ENCODE measurements at places on chromosomes 2 and 18.

DNA sequence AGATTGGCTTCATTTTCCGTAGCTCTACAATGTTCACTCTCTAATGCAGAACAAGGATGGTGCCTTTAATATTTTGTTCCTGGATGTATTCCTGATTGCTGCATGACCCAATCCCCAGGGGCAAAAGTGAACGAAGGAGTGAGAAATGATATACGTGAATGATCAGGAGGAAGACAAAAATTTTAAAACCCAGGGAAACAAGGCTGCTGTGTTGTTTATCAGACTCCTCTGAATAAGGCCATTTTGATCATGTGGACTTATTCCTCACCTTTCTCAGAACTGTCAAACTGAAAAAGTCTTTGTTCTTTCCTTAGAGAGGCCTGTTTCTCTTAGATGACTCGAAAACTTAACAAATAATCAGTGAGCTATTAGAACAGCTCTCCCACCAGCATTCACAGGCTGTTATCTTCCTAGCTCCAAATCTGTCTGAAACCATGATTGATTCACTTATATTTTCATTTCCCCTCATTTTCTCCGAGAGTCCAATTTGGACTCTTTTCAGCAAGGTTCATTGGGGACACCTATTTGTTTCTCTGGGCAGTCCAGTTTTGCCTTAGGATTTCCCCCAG, 29.5 kb upstream of the COX7A2L start:
- no peak for DNase-seq

DNA sequence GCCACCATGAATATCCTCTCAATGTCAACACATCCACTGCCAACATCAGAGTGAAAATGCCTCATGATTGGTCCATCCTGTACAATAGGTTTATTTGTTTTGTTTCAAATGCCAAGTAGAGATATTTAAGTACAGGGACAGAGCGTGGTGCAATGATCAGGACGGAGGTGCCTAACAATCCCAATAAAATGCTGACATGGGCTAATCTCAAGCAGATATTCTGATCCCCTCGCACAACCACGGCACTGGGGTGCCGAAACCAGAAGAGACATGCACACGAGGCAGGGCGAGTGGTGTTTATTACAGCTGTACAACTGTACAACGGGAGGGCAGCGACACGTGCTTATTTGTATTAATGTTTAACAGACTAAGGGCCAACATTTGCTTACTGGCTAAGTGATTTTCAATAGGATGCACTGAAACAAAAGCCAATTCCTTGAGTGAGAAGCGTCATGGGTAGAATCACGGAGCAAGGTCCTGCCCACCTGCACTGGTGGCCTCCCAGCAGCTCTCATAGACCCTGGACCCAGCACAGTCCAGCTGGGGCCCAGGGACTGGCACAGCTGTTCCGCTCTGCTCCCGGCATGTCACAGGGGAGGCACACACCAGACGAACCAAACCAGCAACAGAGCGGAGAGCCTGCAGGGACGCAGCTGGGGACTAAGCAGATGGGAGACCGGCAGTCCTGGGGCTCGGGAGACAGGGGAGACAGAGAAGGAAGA, 101.4 kb downstream of the HDAC4 start:
- no peak for DNase-seq

GRCh38 chr18:46477425-46478011, 179.5 kb downstream of the LOXHD1 start:
- DNase-seq: no peak

GRCh38 chr2:239777219-239777618, 247.9 kb downstream of the NDUFA10 start:
- DNase-seq: no peak

GRCh38 chr2:166090346-166090745, 37.5 kb downstream of the SCN1A start:
- DNase-seq: peak; percentile 23

- DNase-seq: no peak
Measured at GRCh38 chr2:78718024-78718423, 307.5 kb upstream of the REG3G start.

DNA sequence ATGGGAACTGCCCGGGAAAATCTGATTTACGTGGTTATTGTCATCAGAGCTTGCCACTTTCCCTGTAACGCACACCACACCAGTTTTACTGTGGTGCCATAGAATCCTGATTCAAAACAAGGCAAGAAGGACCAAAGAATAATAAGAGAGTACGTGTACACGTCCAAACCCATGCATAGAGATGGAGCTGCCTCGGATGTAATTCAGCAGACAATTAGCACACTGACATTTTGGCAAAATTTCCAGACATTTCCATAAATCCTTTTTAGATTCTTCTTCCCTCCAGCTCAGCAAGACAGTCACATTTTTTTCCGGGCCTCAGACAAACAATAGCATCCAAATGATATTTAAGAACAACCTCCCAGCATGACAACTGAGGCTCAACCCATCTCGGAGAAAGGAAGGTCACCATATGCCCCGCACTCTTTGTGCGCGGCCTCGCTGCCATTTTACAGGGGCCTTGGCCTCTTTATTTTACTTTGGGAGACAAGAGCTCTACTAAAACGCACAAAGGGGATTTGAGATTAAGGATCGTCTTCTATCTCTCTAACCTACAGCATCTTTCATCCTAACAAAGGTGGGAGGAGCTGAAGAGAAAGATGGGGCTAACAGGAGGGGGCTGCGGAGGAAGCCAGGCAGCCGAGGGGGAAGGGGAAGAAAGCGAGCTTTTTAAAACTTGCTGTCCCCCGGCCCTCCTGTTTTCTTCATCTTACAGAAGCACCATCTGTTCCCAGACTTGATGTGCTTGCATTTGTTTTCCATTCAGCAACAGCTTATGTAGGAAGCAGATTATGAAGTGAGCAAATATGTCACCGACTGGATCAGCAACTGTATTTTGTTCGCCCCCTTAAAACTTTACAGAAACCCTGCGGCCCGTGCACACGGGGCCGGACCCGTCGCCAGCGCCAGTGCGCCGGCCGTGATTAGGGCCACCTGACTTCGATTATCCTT, 61.0 kb downstream of the CDCA7 start:
- no peak for DNase-seq

GRCh38 chr18:2787225-2787624, 59.6 kb upstream of the EMILIN2 start:
- DNase-seq: no peak

DNA sequence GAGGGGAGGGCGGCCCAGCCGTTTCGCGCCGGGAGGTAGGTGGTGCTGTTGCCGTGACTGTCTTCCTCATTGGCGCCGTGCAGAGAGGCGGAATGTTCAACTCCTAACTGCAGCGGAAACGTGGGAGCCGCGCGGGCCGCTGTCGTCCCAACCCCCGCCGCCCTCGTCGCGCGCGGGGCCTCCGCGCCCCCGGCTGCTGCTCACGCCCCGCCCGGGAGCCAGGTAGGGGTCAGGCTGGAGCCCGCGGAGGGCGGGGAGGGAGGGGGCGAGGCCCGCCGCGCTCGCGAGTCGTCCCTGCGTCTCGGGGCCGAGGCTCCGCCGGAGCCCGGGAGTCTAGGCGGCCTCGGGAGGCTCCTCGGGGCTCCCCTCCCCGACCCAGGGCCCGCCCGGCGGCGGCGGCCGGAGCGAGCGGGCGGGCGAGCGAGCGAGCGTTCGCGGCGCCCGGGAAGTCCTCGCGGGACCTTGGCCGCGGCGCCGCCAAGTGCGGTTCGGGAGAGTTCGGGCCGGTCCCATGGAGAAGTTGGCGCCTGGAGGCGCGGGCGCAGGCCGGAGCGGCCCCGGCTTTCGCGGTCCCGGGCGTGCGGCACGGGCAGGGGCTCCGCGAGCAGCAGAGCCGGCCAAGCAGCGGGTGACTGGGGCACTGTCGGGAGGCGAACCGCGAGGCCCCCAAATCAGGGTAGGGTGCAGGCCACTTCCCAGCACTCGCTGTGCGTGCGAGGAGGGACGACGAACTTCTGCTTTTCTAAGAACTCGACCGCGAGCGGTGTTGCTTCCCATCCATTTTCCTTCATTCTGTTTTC, at the start of gene MAP3K20:
TSS of gene MAP3K20 (plus strand) at position 66 of the 800 bp plus-strand sequence. CDS start 15,186 bp downstream, outside the sequence.
- peak; percentile 84 for DNase-seq

DNA sequence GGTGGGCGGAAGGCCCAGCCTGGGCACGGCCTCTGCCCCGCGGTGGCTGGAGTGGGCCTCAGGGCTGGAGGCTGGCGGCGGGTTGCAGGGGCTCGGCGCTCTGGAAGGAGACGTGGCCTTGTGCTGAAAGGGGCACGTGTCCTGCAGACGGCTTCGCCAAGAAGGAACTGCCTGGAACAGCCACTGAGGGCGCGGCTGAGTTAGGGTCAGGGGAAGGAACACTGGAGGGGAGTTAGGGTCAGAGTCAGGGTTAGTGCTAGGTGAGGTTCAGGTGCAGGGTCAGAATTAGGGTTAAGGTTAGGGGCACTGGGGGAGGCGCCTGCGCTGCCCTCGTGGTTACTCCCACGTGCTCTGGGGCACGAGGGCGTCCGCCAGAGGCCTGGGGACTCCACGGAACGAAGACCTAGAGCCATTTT, 933 bp upstream of the ADNP2 start:
- DNase-seq: no peak

GRCh38 chr2:160105366-160105765, 43.0 kb upstream of the PLA2R1 start:
- DNase-seq: no peak

- DNase-seq: no peak
Measured at GRCh38 chr2:115976916-115977315, 1534.5 kb downstream of the DPP10 start.

GRCh38 chr2:68193144-68193543, 35.5 kb downstream of the PNO1 start:
- DNase-seq: peak; percentile 54

- DNase-seq: no peak
Measured at GRCh38 chr2:196954001-196954400, 27.5 kb upstream of the PGAP1 start.

DNA sequence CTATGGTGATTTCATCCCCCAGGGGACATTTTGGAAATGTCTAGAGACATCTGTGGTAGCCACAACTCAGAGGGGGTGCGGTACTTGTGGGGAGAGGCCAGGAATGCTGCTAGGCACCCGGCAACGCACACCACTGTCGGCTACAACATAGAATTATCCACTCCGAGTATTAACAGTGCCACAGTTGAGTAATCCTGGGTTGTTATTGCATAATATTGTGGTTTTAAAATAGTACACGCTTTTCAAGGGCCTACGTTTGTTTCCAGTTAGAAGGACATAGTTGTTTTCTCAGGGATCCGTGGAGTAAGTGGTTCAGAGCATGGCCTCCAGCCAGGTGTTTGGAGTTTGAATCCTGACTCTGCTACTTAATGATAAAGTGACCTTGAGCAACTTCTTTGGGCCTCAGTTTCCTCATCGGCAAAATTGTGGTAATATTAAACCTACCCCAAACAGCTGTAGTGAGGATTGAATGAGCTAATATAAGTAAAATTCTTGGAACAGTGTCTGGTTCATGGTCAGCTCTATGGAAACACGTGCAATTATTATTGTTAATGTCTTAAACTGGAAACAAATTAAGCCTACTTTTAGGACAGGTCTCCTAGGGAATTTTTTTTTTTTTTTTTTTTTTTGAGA, 24.5 kb downstream of the CYP27A1 start:
- peak; percentile 86 for DNase-seq

- no peak for DNase-seq
Measured at GRCh38 chr18:71045331-71046065, 756.7 kb downstream of the SOCS6 start.

- no peak for DNase-seq
Measured at GRCh38 chr2:124834331-124834730, 809.2 kb downstream of the CNTNAP5 start.

GRCh38 chr2:88100489-88100858, 27.4 kb downstream of the FABP1 start:
- DNase-seq: no peak

- DNase-seq: no peak
Measured at GRCh38 chr2:9140645-9141044, 66.0 kb upstream of the ASAP2 start.

GRCh38 chr2:217248312-217248935, 388.6 kb upstream of the TNP1 start:
- DNase-seq: no peak

GRCh38 chr2:171124541-171124940, 36.2 kb downstream of the TLK1 start:
- DNase-seq: no peak

DNA sequence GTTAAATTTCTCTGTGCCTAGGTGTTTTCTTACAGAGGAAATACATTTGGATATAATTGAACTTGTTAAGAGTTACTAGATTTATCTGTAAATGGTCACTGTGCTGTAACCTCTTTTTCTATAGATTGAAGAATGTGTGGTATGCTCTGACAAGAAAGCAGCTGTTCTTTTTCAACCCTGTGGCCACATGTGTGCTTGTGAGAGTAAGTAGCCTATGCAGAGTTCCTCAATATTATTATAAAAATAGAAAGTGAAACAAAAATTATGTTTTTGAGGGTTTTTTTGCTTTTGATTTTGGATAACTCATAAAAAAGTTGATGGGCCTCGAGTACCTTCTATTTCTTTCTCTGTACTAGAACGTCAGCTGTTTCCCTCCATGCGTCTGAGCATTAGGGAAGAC, 112.4 kb downstream of the MIB1 start:
- DNase-seq: no peak

GRCh38 chr18:32321826-32322225, 132.0 kb downstream of the MEP1B start:
- DNase-seq: no peak

GRCh38 chr2:180161415-180161814, 154.3 kb upstream of the CWC22 start:
- peak; percentile 8 for DNase-seq

- no peak for DNase-seq
Measured at GRCh38 chr2:190110131-190110530, 47.6 kb upstream of the MSTN start.

GRCh38 chr2:168096158-168096557, 151.2 kb downstream of the STK39 start:
- DNase-seq: no peak

- DNase-seq: peak; percentile 71
Measured at GRCh38 chr18:49321797-49322461, 138.5 kb downstream of the DYM start.

- DNase-seq: peak; percentile 82
Measured at GRCh38 chr2:19933351-19933981, 31.7 kb upstream of the TTC32 start.

DNA sequence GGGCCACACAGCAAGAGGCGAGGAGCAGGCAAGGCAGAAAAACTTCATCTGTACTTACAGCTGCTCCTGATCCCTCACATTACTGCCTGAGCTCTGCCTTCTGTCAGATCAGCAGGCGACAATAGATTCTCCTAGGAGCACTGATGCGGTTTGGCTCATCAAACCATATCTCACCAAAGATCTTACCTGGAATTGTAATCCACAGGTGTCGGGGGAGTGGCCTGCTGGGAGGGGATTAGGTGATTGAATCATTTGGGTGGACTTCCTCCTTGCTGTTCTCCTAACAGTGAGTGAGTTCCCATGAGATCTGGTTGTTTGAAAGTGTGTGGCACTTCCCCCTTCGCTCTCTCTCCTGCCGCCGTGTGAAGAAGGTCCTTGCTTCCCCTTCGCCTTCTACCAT, 647.3 kb downstream of the SOCS6 start:
- DNase-seq: no peak

- DNase-seq: peak; percentile 55
Measured at GRCh38 chr2:27408601-27409320, 630 bp downstream of the PPM1G start.
